GM23248 (cell line): ENCODE measurements at places on chromosomes 6 and 20.

- H3K27ac ChIP-seq, result no peak overlapping the region
- H3K36me3 ChIP-seq, result no peaks in the 10 kb centered on the region
- peaks cover 21% of the 10 kb centered on the region for H3K27me3 ChIP-seq
- no peak for DNase-seq
- H3K4me1 ChIP-seq, result no peaks in the 10 kb centered on the region
Observed at GRCh38 chr6:49526598-49526997, 23.9 kb upstream of the C6orf141 start.

GRCh38 chr20:50303573-50304500 is 113.2 kb downstream of the CEBPB start:
- no peaks in the 10 kb centered on the region for H3K36me3 ChIP-seq
- peak overlapping the region; percentile 98 for H3K27ac ChIP-seq
- DNase-seq, result peak; percentile 71
- H3K4me3 ChIP-seq, result no peak overlapping the region
- no peaks in the 10 kb centered on the region for H3K27me3 ChIP-seq

DNA sequence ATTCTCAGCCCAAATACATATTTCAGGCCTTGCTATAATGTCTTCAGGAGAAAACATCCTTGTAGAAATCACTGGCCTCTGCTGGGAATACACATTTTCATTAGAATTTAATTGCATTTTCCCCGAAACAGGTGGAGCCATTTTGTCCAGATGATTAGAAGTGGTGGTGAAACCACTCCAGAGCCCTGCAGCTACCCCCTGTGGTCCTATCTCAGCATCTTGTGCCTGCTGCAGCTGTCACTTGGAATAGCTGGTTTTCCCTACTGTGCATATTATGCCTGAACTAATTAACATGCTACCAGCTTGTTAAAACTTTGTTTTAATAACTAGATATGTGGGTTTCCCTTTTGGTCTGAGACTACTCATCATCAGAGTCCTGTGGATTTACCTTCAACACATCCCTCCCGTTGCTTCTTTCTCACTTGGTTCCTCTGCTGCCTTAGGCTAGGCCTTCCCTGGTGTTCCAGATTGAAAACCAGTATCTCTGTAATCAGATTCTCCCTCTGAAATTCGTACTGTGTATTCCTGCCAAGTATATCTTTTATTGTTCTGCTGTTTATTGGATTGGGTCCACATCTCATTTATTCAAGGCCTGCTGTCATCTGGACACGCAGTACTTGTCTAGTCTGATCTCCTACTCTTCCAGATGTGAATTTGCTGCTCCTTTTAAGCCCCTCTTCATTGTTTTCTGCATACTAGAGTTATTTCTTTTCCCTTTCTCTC is 15.2 kb downstream of the DNAH8 start:
- H3K27me3 ChIP-seq, result 0 out of 2 replicates have a peak, but pooled peaks cover 8% of the 10 kb centered on the region
- H3K27ac ChIP-seq, result no peak overlapping the region
- no peaks in the 10 kb centered on the region for H3K36me3 ChIP-seq
- H3K4me1 ChIP-seq, result no peaks in the 10 kb centered on the region
- no peak for DNase-seq

DNA sequence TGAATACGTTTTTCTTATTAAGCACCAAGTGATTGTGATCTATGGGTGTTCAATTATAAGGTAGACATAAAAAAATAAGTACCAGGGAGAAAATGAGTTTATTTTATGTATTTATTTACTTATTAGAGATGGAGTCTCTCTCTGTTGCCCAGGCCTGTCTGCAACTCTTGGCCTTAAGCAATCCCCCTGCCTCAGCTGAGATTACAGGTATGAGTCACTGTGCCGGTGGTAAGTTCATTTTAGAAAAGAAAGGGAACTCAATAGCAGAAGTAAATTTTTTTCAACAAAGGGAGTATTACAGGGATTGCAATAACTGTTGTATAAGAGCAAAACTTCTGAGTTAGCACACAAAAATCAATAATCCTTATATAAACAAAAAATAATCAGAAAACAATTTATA is 98.7 kb upstream of the FUT9 start:
- no peaks in the 10 kb centered on the region for H3K4me1 ChIP-seq
- no peaks in the 10 kb centered on the region for H3K36me3 ChIP-seq
- no peak for DNase-seq
- no peak overlapping the region for H3K27ac ChIP-seq

GRCh38 chr6:42693725-42694323 is 28.6 kb downstream of the PRPH2 start:
- DNase-seq, result peak; percentile 17
- peak overlapping the region; percentile 80 for H3K27ac ChIP-seq
- peaks cover 73% of the 10 kb centered on the region for H3K4me1 ChIP-seq
- peaks cover 19% of the 10 kb centered on the region for H3K36me3 ChIP-seq
- H3K4me3 ChIP-seq, result no peak overlapping the region
- H3K27me3 ChIP-seq, result no peaks in the 10 kb centered on the region

- no peak for DNase-seq
- H3K27me3 ChIP-seq, result no peaks in the 10 kb centered on the region
- H3K27ac ChIP-seq, result no peak overlapping the region
Observed at GRCh38 chr6:16481697-16482399, 243.5 kb downstream of the GMPR start.
